ENCODE measurements at places on chromosomes 2 and 18. TPM values are rescaled to one million over a fixed set of nuclear protein-coding genes. Genes with fewer than 3 reads are reported as not detected.

HJURP gene
- total RNA-seq: 6.2 TPM

UGT1A3 gene
- total RNA-seq: not detected

VWA3B gene
- total RNA-seq: 0.13 TPM

CYBRD1 gene
- total RNA-seq: 111 TPM

FBXO36 gene
- total RNA-seq: 2.8 TPM

SCYGR4 gene
- total RNA-seq: not detected

GRCh38 chr2:99775585-99775984 is 285.8 kb upstream of the REV1 start:
- no peak overlapping the region for H3K4me3 ChIP-seq
- H3K27ac ChIP-seq: no peak overlapping the region
- no peaks in the 10 kb centered on the region for H3K36me3 ChIP-seq
- no peak for DNase-seq
- no peaks in the 10 kb centered on the region for H3K27me3 ChIP-seq
- H3K4me1 ChIP-seq: peaks cover 3% of the 10 kb centered on the region

GRCh38 chr2:218567797-218568189 is 358 bp downstream of the USP37 start:
- H3K36me3 ChIP-seq: peaks cover 20% of the 10 kb centered on the region
- DNase-seq: no peak
- H3K4me1 ChIP-seq: peaks cover 10% of the 10 kb centered on the region
- H3K27me3 ChIP-seq: no peaks in the 10 kb centered on the region
- peak overlapping the region; percentile 97 for H3K27ac ChIP-seq

DNA sequence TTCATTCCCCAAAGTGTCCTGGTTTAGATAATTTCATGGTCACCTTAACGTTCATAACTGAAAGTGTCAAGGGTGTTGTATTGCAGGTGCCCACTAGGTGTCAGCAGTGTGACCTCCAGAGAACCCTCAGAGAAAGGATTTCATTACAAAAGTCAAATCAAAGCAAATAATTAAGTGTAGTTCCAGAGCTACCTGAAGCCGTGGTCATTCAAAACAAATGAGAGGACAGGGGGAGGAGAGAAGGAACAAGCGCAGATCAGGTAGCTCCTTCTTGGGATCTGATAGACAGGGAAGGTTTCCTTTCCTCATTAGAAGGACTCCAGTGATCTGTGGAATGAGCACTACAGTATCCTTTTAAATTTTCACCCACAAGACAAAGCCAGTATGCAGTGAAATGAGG is at the start of gene SLC9A4:
SLC9A4 (plus strand) TSS at position 207 of the 400 bp plus-strand sequence. CDS start 534 bp downstream, outside the sequence.
- H3K27ac ChIP-seq: no peak within 1 kb of the TSS
- H3K36me3 ChIP-seq: no peaks in the 10 kb centered on the region
- H3K4me3 ChIP-seq: no peak within 1 kb of the TSS
- H3K27me3 ChIP-seq: no peaks in the 10 kb centered on the region

DNA sequence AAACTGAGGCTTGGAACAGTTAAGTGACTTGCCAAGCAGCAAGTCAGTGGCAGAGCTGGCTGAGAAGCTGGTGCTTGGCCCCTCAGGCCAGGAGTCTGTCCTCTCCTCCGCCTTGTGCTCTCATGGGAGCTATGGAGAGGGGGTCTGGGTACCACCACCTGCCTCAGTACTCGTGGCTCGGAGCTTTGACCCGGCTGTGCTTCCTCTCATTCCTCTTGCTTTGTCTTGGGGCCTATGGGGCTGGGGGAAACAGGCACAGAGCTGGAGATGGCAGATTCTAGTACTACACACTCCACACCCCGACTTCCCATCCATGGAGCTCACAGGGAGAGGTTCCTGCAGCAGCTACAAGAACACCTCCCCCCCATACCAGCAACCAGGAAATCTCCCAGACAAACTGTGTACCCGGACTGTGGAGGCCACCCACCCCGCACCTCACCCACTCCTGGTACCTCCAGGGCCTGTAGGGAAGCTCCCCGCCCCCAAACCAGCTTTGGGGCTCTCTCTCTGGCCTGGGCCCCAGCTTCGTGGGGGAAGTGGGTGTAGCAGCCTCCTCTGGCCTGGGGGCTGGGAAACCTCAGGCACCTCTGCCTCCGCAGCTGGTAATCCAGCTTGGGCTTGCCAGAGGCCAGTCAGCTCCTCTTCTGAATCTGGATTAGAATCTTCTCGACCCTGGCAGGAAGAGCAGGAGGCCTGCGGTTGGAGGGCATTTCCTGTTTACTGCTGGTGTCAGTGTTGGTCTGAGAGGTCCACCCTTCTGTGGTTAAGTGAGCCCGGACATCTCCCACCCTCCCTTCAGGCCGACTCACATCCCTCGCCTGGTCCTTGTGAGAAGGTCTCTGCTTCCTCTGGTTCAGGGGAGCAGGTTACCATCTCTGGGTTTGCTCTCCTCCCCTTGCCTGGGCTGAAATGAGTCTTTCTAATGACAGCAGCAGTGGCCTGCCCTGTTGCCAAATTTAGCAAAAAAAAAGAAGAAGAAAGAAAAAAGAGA is 22.3 kb upstream of the RHOB start:
- H3K27ac ChIP-seq: peak overlapping the region; percentile 62
- no peaks in the 10 kb centered on the region for H3K36me3 ChIP-seq

DNA sequence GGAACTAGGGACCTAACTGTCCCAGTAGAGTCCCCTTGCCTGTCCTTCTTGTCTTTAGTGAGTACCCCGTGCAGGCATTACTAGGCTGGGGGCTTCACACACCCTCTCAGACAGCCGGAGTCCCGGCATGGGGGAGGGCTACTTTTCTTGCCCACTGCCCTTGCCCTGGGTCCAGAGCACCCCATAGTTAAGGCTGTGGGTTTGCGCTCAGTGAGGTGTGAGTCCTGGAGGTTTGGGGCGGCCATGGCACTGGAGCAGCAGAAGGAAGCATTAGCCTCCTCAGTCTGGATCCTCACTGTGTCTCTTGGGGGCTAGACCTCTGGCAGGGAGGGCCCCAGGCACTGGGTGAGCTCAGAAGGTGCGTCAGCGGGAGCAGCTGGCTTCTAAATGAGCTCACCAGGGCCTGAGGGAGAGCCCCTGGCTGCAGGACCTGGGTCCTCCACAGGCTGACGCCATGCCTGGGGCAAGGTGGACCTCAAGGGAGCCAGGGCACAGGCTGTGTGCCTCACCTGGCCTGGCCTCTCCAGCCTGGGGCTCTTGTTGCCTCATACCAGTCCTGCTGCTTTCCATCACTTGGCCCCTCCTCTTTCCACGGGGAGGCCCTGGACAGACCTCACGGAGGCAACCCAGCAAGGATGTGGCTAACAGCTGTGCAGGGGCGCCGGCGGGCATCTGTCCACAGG is 27.4 kb downstream of the HS6ST1 start:
- no peak overlapping the region for H3K4me3 ChIP-seq
- H3K4me1 ChIP-seq: peaks cover 50% of the 10 kb centered on the region
- peaks cover 12% of the 10 kb centered on the region for H3K36me3 ChIP-seq
- H3K27me3 ChIP-seq: no peaks in the 10 kb centered on the region

- H3K4me3 ChIP-seq: no peak overlapping the region
- DNase-seq: no peak
- no peaks in the 10 kb centered on the region for H3K27me3 ChIP-seq
- no peaks in the 10 kb centered on the region for H3K36me3 ChIP-seq
- peaks cover 49% of the 10 kb centered on the region for H3K4me1 ChIP-seq
- no peak overlapping the region for H3K27ac ChIP-seq
These were observed 303.6 kb downstream of the NDUFA10 start for GRCh38 chr2:239721531-239721930.

GRCh38 chr2:29615183-29615582 is 306.2 kb downstream of the ALK start:
- H3K36me3 ChIP-seq: no peaks in the 10 kb centered on the region
- H3K4me1 ChIP-seq: no peaks in the 10 kb centered on the region
- no peak for DNase-seq
- H3K27me3 ChIP-seq: peaks cover 2% of the 10 kb centered on the region
- no peak overlapping the region for H3K4me3 ChIP-seq
- H3K27ac ChIP-seq: no peak overlapping the region

DNA sequence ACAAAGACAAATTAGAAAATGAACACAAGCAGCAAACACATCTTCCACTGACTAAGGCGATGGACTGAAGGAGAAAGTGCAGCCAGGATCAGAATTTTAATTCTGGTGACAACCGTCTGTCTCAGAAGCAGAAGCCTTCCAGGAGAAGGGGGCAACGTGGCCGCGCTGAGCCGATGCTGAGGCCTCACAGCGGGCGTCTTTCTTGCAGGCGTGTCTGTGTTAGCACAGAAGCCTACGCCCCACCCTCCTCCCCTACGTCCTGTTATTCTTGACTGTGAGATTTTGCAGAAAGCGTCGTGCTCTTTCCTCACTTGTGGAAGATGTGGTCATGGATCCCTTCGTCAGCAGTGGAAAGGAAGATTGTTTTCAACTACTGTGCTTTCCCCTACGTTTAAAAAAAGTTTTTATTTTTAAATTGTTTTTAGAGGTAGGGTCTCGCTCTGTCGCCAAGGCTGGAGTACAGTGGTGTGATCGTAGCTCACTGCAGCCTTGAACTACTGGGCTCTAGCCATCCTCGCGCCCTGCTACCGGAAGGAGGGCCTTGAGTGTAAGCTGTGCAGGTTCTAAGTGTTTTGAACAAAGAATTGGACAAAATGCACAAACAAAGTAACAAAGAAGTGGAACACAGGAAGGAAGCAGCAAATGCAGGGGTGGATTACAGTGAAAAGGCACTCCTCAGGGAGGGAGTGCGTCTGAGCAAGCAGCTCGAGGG is 422.0 kb downstream of the GALR1 start:
- no peaks in the 10 kb centered on the region for H3K4me1 ChIP-seq
- H3K36me3 ChIP-seq: no peaks in the 10 kb centered on the region
- H3K27me3 ChIP-seq: peaks cover 2% of the 10 kb centered on the region
- H3K4me3 ChIP-seq: no peak overlapping the region

DNA sequence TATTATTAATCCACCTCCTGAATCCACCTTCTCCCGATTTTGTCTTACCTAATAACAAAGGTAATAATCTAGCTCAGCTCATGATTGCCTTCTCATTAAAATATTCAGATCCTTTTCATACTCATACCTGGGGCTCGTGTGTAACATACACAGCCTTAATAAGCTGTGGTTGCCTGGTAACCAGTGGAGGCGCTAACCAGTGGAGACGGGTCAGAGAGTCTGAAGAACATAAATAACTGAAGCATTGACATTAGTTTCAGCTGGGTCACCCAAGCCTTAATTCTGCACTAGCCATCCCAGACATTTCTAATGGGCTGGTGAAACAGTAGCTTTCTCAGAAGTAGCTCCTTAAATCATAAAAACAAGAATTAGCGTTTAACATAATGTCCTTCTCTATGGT is 14.8 kb upstream of the DTNA start:
- H3K4me1 ChIP-seq: no peaks in the 10 kb centered on the region
- no peaks in the 10 kb centered on the region for H3K36me3 ChIP-seq
- no peak overlapping the region for H3K27ac ChIP-seq

DNA sequence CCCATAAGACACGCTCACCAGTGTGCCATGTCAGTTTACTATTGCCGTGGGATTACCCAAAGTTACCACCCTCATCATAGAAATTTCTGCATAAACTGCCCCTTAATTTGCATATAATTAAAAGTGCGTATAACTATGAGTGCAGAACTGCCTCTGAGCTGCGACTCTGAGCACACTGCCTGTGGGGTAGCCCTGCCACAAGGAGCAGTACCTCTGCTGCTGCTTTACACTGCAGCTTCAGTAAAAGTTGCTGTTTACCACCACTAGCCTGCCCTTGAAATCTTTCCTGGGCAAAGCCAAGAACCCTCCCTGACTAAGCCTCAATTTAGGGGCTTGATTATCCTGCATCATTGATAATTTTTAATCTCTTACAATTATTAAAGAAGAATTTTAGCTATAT is 213.9 kb upstream of the MAP2 start:
- no peak for DNase-seq
- no peaks in the 10 kb centered on the region for H3K36me3 ChIP-seq
- no peak overlapping the region for H3K4me3 ChIP-seq
- H3K27ac ChIP-seq: no peak overlapping the region

DNA sequence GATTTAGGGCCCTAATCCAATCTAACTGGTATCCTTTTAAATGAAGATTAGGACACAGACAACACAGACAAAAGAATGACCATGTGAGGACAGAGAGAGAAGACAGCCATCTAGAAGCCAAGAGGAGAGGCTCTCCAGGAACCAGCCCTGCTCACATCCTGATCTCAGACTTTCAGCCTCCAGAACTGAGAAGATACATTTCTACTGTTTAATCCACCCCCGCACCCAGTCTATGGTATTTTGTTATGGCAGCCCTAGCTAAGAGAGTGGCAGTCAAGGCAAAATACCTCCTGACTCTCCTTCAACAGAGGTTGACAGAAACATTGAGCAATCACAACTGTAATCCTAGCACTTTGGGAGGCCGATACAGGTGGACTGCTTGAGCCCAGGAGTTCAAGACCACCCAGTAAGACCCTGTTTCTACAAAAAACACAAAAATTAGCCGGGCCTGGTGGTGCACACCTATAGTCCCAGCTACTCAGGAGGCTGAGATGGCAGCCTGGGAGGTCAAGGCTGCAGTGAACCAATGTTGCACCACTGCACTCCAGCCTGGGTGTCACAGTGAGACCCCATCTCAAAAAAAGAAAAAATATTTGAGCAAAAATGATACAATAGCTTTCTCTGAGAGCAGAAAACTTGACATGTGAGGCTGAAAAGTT is 34.7 kb downstream of the WDR33 start:
- no peaks in the 10 kb centered on the region for H3K27me3 ChIP-seq
- H3K27ac ChIP-seq: no peak overlapping the region
- DNase-seq: no peak
- no peaks in the 10 kb centered on the region for H3K4me1 ChIP-seq
- H3K36me3 ChIP-seq: peaks cover 4% of the 10 kb centered on the region

DNA sequence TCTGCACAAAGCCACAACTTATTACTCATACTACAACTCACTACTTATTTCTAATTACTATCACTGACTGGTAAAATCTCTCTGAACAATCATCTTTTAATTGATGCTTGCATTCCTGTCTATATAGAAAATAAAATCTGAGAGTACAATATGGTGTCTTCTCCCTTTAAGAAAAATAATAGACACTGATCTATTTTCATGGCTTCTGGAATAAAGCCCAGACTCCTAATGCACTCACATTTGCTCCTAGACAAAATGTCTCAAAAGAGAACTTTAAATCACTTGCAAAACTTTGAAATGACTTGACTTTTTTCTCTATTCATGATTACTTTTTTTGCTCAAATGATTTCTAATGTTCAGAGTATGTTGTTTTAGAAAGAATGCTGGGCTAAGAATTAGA is 28.7 kb downstream of the ESCO1 start:
- H3K4me3 ChIP-seq: no peak overlapping the region
- H3K27ac ChIP-seq: no peak overlapping the region
- no peaks in the 10 kb centered on the region for H3K4me1 ChIP-seq
- no peaks in the 10 kb centered on the region for H3K27me3 ChIP-seq
- peaks cover 17% of the 10 kb centered on the region for H3K36me3 ChIP-seq
- DNase-seq: peak; percentile 73

GRCh38 chr2:23614701-23615100 is 229.7 kb downstream of the KLHL29 start:
- H3K27ac ChIP-seq: no peak overlapping the region
- no peak overlapping the region for H3K4me3 ChIP-seq
- peaks cover 38% of the 10 kb centered on the region for H3K4me1 ChIP-seq
- H3K36me3 ChIP-seq: no peaks in the 10 kb centered on the region
- no peak for DNase-seq

- H3K4me3 ChIP-seq: no peak overlapping the region
- no peaks in the 10 kb centered on the region for H3K36me3 ChIP-seq
- H3K27ac ChIP-seq: peak overlapping the region; percentile 22
- H3K4me1 ChIP-seq: peaks cover 25% of the 10 kb centered on the region
- no peaks in the 10 kb centered on the region for H3K27me3 ChIP-seq
These were observed 612.0 kb downstream of the IRS1 start for GRCh38 chr2:226187616-226188015.

- H3K27ac ChIP-seq: no peak overlapping the region
- H3K36me3 ChIP-seq: peaks cover 3% of the 10 kb centered on the region
- H3K27me3 ChIP-seq: no peaks in the 10 kb centered on the region
- H3K4me1 ChIP-seq: peaks cover 8% of the 10 kb centered on the region
- no peak overlapping the region for H3K4me3 ChIP-seq
- no peak for DNase-seq
These were observed 4.1 kb downstream of the ASB3 start for GRCh38 chr2:53782676-53783075.

All from muscle of leg (tissue), 16 donors.